ENCODE measurements at places on chromosomes 2 and 18. TPM values are rescaled to one million over a fixed set of nuclear protein-coding genes. Genes with fewer than 3 reads are reported as not detected.

GPR45 gene
- total RNA-seq: not detected

METTL5 gene
- total RNA-seq: 43.4 TPM

ZNF2 gene
- total RNA-seq: 10.2 TPM

USP34 gene
- total RNA-seq: 95.5 TPM

GPR75 gene
- total RNA-seq: 0.52 TPM

MATN3 gene
- total RNA-seq: 0.77 TPM

AKAIN1 gene
- total RNA-seq: not detected

PLEKHH2 gene
- 4.4 TPM for total RNA-seq

NGEF gene
- 11.2 TPM for total RNA-seq

CD8B2 gene
- total RNA-seq: not detected

NPHP1 gene
- total RNA-seq: 5.5 TPM

COBLL1 gene
- total RNA-seq: 2.5 TPM

SDC1 gene
- 8.0 TPM for total RNA-seq

FBXO48 gene
- 0.32 TPM for total RNA-seq

FAM110C gene
- not detected for total RNA-seq

PJVK gene
- total RNA-seq: 3.3 TPM

CCT4 gene
- total RNA-seq: 115 TPM

IL36RN gene
- total RNA-seq: not detected

EPB41L3 gene
- total RNA-seq: 91.1 TPM

SERPINB7 gene
- not detected for total RNA-seq

POTEE gene
- not detected for total RNA-seq

CYP26B1 gene
- 0.52 TPM for total RNA-seq

TWIST2 gene
- total RNA-seq: 73.3 TPM

PGAP1 gene
- 4.4 TPM for total RNA-seq

GAL3ST2 gene
- total RNA-seq: 0.09 TPM

RIT2 gene
- not detected for total RNA-seq

IL36B gene
- total RNA-seq: not detected

LIPG gene
- total RNA-seq: 0.17 TPM

SCYGR4 gene
- not detected for total RNA-seq

FAM124B gene
- under 0.01 TPM for total RNA-seq

RESP18 gene
- total RNA-seq: not detected

CCDC102B gene
- total RNA-seq: 5.3 TPM

ERFE gene
- 1.3 TPM for total RNA-seq

MOB1A gene
- 37.4 TPM for total RNA-seq

REG3A gene
- not detected for total RNA-seq

DSC1 gene
- total RNA-seq: not detected

MAPK4 gene
- total RNA-seq: not detected
